NT2/D1 (cell line): ENCODE measurements at places on chromosomes 7 and 10.

- no peak for DNase-seq
Measured at GRCh38 chr10:117926491-117926890, 120.2 kb downstream of the RAB11FIP2 start.

- no peak for DNase-seq
Measured at GRCh38 chr7:2980401-2981102, 63.1 kb downstream of the CARD11 start.

- DNase-seq = no peak
Measured at GRCh38 chr10:79184145-79184625, 115.4 kb downstream of the ZMIZ1 start.

DNA sequence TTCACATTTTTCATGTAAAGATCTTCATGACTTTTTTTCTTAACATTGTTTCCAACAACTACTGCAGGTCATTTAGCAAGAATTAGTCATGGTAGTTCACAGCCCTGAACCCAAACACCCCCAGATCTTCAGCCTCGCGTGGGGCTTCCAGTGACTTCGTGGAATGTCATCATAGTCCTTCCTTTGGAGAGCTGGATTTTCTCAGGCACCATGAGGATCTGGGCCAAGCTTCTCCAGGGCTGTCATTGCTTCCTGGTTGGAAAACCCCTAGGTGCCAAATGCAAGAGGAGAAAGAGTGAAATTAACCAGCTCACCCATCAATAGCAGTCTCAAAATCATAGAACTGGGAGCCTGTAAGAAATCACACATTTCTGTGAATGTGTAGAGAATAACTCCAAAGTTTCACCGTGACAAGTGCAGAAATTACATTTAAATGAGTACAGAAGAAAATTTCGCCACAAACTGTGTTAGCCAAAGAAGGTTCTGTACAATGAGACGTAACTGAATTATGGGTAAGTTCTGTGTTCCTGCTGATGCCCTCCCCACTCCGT lies 175.4 kb downstream of the CELF2 start:
- no peak for DNase-seq

DNA sequence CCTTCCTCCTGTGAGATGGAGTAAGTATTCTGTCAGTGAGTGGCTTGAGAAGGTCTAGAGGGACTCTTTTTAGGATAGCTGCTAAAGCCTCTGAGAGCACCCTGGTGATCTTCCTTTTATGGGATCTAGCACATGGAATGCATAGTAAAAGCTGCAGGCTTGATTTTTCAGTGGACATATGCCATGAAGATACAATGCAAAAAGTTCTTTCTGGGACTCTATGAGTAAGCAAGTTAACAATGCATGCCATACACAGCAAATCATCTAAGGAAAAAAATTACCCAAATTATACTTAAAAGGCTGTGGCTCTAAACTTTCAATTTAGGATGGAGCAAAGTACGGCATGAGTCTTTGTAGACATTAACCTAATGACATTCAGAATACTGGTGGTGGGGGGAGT lies 154.5 kb downstream of the SGMS1 start:
- no peak for DNase-seq

DNA sequence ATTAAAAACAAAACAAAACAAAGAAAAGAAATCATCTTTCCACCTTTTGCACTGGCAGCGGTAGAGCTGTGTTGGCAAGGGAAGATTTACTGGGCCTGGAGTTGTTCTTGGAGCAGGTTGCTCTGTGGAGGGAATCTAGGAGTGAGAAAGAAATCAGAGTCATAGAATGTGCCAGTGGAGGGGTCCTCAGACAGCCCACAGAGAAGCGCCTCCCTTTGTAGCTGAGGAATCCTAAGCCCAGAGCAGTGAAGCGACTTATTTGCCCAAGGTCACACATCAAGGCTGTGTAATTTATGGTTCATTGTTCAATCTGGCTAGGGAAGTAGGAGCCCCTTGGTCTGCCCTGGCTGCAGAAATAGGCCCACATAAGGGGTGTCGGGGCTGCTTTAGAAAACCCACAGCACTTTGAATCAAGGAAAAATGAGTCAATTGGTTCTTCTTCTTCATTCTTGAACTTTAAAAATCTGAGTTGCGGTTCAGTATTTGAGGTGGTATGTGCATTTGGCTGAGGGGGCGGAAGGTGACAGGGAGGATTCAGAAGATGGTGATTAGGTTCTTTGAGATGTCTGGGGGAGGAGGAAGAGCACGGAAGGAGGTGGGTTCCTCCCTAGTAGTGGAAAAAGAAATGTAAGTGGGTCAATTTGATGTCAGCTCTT lies 253.7 kb downstream of the PTEN start:
- DNase-seq = no peak

- DNase-seq = no peak
Measured at GRCh38 chr10:76301950-76302349, 870.5 kb downstream of the LRMDA start.

GRCh38 chr7:40757109-40757508 lies 622.3 kb downstream of the SUGCT start:
- peak; percentile 44 for DNase-seq
